NCI-H2171 treated with DMSO at 0.1 percent for 48 hours (cell line): ENCODE measurements at places on chromosomes 5 and 9.

GRCh38 chr9:98536542-98537173 lies 172.1 kb downstream of the GABBR2 start:
- DNase-seq: no peak

DNA sequence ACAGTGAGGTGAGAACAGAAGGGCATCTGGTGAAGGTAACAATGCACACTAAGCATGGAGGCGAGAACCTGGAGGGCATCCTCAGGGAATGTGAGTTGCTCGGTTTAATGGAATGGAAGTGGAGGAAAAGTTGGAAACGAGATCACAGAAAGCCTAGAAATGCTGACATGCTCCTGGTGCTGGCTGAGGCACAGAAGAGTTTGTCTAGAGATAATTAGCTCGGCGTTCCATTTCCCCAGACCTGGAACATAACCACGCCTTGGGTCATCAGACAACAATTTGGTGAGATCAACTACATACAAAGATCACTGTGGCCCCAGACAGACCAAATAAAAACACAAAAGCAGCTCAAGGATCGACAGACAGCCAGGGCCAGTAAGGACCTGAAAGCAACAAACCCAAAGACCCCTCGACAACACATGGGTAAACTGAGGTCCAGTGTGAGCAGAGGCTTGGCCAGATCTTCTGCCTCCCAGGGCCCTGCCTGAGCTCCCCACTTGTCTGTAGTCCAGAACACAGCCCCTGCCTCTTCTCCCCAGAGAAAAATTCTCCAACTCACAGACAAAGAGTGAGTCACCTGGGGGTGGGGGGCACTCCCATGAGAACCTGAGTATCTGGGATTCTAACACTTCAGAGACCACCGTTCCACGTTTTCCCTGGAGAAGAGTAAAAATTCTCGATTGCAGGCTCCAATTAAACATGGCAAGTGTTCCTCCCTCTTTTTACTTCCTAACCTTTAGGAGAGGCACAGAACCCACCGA lies 52.5 kb downstream of the SHB start:
- DNase-seq: no peak

- DNase-seq: peak; percentile 53
Measured at GRCh38 chr9:12774861-12775678, at the start of gene LURAP1L. LURAP1L (plus strand) TSS chr9:12775020; CDS start chr9:12775716, 696 bp downstream.

DNA sequence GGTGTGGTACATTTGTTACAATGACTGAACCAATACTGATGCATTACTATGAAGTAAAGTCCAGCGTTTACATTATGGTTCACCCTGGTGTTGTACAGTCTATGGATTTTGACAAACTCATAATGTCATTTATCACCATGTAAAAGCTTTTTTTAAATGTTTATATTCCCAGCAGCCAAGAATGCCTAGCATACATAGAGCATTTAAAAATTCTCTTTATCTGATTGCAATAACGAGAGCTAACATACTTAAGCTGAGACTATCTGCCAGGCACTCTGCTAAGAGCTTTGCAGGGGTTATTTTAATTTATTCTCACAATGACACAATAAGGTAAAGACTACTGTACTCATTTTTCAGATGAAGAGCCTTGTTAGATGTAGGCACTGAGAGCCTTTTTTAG lies 24.1 kb downstream of the PRDM6 start:
- no peak for DNase-seq

GRCh38 chr5:160054047-160054446 lies 45.1 kb downstream of the TTC1 start:
- DNase-seq: no peak

- DNase-seq: no peak
Measured at GRCh38 chr5:44099643-44100042, 289.6 kb downstream of the FGF10 start.

DNA sequence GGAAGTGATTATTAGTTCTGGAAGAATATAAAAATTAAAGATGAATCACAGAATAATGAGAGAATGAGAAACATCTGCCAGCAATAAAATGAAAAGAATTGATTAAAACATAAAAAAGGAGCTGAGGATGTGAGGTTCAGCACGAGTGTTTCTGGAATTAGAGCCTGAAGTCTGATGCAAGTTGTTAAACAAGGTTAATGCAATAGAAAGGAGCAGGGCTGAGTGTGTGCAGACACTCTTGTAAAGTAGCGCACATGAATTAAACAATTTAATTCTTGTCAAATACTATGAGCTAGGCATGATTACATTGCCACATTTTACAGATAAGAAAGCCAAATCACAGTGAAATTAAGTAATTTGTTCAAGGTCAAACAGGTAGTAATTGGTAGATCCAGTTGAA lies 384.2 kb downstream of the TAF11L14 start:
- no peak for DNase-seq

GRCh38 chr5:99169309-99169708 lies 240.5 kb upstream of the CHD1 start:
- DNase-seq: peak; percentile 0

- DNase-seq: no peak
Measured at GRCh38 chr5:133389066-133389590, 223.2 kb downstream of the FSTL4 start.

DNA sequence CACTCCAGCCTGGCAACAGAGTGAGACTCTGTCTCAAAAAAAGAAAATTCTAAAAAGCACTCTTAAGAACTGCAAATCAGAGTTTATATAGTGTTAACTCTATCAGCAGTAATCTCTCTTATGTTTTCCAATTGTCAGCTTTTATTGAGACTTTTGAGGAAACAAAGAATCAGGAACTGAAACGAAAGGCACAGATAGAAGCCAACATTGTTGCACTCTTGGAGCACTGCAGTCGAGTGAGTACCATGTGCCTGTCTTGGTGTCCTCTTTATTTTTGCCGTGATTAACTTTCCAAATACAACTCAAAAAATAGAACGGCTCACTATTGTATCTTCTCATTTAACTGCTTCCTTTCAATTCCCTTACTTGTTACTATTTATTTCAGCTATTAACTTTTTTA lies 41.7 kb upstream of the LRRC19 start:
- no peak for DNase-seq

- DNase-seq: peak; percentile 0
Measured at GRCh38 chr9:17025281-17025680, 109.6 kb upstream of the CNTLN start.

DNA sequence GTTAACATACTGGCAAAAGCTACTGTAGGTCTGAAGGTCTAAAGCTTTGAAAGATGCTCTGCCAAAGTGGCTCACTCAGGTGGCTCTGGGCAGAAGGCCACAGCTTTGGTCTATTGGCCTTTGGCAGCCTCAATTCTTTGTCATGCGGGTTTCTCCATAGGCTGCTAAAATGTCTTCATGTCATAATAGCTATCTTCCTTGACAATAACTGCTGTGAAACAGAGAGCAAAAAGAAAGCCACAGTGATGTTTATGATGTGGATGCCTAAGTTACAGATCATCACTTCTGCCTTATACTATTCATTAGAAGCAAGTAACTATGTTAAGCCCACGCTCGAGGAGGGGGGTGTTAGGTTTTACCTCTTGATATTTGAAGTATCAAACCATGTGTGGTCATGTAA lies 906.1 kb upstream of the CDH9 start:
- DNase-seq: no peak

DNA sequence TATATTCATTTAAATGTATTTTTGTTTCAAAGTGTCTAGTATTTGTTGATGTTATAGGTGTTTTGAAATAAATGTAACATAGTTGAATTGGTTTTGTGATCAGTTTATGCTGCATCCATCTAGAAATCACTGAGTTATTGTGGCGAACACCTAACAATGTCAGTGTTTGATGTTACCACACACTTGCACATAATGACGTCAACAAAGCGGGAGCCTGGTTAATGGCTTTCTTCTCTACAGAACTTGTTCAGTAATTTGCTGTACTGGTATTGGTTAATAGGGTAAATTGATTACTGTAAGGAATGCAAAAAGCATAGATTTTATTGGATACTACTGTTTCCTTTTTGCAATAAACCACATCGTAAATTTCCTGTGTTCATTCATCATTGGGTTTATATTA lies 133.0 kb downstream of the ATG10 start:
- DNase-seq: no peak

GRCh38 chr5:179530069-179530998 lies 20.0 kb upstream of the RUFY1 start:
- DNase-seq: no peak

- no peak for DNase-seq
Measured at GRCh38 chr5:140130949-140131733, 5.4 kb downstream of the IGIP start.

DNA sequence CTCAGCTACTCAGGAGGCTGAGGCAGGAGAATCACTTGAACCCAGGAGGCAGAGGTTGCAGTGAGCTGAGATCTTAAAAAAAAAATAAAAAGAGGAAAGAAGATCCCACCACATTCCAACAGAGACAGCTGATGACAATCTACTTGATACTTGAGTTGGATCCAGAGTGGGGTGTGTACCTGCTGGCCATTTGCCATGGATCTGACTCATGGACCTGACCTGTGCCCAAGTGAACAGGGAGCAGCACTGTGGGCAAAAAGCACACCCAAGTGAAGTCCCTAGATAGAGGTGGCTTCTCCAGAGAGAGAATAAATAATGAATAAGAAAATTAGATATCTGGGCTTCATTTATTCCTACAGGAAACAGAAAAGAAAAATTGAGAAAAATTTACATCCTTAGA lies 81.2 kb upstream of the MIER3 start:
- DNase-seq: no peak

- DNase-seq: no peak
Measured at GRCh38 chr5:159343295-159344094, 13.2 kb upstream of the IL12B start.
